DMS53 (cell line): ENCODE measurements at places on chromosomes 4 and X.
A peak's percentile ranks its signal among the peaks of the same experiment; 100 is the strongest.

DNA sequence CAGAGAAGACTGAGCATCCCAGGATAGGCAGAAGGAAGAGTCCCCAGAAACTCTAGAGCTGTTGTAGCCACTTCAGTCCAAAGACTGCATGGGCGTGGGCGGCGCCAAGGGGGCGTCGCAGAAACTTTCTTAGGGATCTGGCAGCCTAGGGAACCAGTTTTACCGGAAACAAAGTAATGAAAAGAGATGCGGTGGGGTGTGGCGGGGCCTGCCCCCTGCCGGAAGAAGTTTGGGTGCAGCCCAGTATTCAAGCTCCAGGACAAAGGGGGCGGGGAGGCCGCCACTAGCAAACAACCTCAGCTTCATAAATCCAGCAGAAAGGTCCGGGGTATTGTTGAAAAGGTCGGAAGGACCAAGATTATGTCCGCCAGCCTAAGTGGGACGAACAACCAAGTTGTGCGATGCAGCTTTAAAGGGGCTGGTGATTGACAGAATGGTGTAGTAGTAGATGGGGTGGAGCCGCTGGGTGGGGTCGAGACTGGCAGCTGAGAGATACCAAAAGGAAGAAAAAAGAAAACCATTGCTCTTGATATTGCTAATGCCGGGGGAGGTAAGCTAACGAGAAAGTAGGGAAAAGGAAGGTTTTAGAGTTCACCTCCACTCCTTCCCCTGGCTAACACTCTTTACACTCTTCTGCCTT, 190.5 kb downstream of the RRAGB start:
- peak; percentile 73 for DNase-seq

DNA sequence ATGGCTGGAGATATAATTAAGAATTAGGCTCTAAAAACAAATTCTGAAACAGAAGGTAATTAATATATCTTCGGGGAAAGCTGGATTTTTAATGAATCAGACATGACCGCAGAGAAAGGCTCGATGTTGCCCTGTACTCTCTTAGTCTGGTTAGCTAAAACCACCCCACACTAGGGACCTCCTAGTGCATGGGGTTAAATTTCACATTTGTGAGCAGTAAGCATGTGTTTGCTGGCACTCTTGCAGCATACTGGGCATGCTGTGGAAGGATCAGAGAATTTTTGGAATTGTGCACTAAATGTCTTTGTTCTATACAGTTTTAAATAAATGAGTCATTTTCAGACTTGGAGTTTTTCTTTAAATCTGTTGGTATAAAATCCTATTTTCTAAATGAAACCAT, 475.6 kb upstream of the FTHL17 start:
- no peak for DNase-seq

GRCh38 chr4:27000820-27001219, 140.2 kb downstream of the STIM2 start:
- peak; percentile 54 for DNase-seq

DNA sequence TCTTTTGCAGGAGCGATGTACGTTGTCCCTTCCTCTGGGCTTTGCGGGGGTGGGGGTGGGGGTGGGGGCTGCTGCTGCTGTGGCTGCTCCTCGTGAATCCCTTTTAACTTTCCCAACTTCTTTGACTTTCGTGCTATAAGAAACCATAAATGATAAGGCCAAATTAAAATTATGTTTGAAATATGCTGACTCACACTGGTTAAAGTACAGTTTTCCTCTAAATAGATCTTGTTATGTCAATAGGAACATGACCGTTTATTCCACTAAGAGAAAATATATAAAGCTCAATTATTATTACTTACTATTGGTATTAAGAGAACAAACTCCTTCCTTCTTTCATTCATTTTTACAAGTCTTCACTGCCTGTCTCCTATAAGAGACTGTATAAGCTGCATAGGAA, 287.4 kb downstream of the NR3C2 start:
- no peak for DNase-seq

- DNase-seq: peak; percentile 76
Measured at GRCh38 chr4:121307445-121308327, 73.1 kb downstream of the QRFPR start.
